Activated CD4-positive, alpha-beta T cell treated with anti-CD3 and anti-CD28 coated beads for 24 hours (primary cell): ENCODE measurements at places on chromosomes 5 and 9.

GRCh38 chr5:143154510-143155370 lies 248.7 kb downstream of the NR3C1 start:
- DNase-seq, result no peak

- DNase-seq, result no peak
Observed at GRCh38 chr9:4137234-4137633, 162.6 kb downstream of the GLIS3 start.

DNA sequence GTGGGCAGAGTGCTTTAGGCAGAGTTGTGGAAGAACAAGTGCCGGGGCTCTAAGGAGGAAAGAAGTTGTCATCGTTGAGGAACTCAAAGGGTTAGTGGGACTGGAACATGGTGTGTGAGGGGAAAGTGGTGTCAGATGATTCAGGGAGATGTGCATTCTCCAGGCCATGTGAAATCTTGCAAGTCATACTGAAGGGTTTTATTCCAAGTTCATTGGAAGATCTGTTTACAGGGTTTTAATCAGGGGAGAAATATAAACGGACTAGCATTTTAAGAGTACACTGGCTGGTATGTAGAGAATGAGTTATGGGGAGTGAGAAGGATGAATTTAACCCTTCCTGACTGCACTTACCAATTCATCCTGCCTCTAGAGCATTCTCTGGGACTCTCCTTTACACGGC lies 49.3 kb downstream of the NR2F1 start:
- DNase-seq, result no peak

DNA sequence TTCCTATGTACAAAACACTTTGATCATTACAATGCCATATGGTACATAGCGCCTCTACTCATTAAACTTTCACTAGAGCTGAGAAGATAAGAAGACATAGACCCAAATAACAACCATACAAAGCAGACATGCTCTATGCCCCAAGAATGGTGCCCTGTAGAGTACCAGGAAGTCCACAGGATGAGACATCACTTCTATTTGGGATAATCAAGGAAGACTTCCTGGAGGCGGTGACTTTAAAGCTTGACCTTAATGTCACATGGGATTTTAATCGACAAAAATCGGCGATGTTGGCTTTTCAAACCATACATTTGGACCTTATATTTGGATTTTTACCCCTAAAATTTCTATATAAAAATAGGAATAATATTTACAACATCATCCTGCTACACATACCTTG lies 224.3 kb upstream of the MAP3K1 start:
- no peak for DNase-seq

DNA sequence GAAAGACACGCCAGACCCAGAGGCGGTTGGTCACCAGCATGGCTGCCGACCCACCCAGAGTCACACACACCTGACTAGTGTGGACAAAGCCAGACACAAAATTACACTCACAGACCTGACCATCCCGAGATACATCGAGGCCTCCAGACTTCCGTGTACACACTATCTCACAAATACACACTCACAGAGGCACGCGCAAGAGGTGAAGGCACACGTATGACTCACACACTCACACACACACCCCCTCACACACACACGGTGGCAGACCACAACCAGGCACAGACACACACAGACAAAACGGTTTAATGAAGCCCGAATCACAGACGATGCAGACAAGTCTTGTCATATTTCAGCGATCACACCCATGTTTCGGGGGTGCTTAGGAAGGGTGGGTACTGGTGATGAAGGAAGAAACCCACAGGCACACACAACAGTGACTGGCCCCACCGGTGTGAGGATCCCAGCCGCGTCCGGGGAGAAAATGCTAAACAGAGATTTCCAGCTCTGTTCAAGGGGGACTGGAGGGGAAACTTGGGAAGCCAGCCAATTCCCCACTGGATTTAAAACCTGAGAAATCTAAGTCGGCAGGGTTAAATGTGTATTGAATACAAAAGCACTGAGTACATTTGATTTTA lies 51.3 kb downstream of the CRB2 start:
- DNase-seq, result no peak

DNA sequence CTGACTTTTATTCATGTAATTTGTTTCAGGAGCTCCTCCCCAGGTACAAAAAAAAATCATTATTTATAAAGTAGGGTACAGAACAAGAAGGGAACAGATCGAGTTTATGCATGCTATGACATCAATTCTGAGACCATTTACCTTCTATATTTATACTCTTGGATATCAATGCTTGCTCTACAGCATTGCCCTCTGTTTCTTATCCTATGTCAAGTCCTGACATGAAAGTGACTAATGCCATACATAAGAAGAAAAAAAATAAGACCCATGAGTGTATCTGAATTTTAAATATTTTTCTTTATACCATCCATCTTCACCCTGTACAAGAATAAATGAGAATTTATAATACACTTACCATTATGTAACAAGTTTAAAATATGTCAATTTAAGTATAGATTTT lies 2016.3 kb upstream of the CDH9 start:
- DNase-seq, result no peak

DNA sequence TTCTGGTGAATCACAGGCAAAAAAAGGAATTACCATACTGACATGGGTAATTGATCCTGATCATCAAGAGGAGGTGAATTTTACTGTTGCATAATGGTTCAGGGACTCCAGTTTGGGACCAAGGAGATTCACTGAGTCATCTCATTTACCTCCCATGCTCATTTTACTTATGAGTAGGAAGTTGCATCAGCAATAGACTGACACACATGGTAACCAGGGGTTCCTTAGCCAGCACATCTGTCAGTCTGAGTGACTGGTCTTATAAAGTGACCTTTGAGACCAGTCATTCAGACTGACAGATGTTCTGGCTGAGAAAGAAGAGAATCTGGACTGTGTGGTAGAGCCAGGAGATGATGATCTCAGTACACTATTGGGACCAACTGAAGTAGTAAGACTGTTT lies 384.6 kb upstream of the CD180 start:
- no peak for DNase-seq

- no peak for DNase-seq
Observed at GRCh38 chr9:1536522-1537170, 478.5 kb upstream of the SMARCA2 start.

DNA sequence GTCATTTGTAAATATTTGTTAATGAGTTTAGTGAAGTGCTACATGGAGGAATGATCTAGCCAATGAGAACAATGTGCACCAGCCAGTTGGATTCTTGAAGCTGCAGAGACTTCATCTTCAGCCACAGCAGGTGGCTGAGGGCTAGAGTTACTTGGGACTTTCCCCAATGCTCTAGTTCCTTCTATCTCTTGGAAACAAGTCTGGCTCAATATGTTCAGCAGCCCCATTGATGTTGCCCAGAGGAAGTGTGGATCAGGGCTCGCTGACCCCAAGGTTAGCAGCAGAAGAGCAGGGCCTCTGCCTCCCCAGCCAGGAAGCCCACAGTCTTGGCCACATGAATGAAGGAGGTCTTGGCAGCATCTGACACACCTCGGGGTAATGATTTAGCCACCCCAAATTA lies 117.5 kb downstream of the SLC1A3 start:
- no peak for DNase-seq

- no peak for DNase-seq
Observed at GRCh38 chr5:55030220-55030619, 6.2 kb downstream of the GZMK start.

DNA sequence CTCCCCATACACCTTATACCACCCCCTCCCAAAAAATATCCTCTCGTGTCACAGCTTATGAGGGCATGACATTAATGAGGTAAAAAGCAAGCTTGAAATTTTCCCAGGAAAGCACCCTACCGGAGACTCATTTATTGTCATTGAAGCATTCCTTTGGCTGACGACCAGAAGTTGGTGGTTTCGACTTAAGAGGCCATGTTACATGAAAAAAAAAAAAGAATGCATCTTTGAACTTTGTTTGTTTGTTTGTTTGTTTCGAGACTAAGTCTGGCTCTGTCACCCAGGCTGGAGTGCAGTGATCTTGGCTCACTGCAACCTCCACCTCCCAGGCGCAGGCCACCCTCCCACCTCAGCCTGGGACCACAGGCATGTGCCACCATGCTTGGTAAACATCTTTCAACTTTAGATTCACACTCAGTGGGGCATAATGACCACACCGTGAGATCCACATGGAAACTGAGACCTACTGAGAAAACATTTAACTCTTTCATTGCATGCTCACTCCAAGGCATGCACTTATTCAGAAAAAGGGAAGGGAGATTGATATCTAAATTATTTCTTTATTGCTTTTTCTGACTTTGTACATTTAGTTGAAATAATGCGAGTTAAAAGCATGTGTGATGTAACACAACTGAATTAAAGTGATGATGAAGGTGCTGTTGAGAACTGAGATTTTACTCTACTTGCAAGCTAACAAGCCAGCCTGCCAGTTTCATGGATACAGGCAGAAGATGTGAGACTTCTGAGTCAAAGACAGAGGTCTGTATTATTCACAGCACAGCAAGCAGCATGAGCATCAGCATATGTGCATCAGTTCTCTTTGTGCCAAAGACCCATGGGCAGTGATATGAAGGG lies 5.1 kb upstream of the RAB14 start:
- DNase-seq, result no peak

GRCh38 chr5:146751781-146752401 lies 126.7 kb downstream of the PPP2R2B start:
- no peak for DNase-seq

DNA sequence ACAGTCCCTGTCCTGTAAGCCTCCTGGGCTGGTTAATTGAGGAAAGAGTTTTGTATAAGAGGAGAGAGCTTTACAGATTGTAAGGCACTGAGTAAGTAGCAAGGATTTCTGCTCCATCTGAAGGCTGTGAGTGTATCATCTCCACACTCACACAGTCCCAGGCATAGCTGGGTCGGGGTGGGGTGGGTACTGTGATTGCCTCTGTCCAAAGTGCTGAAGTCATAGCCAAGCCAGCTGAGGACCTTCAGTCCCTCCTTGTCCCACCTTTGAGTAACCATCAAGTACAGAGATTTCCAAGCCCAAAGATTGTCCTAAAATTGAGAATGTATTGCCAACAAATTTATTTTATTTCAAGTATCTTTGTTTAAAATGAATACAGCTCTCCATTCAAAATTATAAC lies 5.5 kb upstream of the DNAJB5 start:
- no peak for DNase-seq

- DNase-seq, result no peak
Observed at GRCh38 chr5:1657161-1657741, 133.5 kb upstream of the LPCAT1 start.

DNA sequence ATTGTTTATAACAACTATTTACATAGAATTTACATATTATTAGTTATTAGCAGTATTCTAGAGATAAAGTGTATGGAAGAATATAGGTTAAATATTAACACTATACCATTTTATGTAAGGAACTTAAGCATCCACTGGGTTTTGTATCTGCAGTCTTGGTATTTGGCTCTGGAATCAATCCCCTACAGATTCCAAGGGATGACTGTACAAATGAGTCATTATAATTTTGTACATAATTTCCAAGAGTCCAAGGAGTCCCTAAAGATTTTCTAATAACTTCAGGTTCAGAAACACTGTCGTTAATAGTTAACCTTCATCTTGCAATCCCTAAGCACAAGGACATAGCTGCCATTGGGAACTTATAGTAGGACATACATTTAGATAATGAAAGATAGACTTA lies 254.8 kb upstream of the PDE4D start:
- DNase-seq, result no peak

DNA sequence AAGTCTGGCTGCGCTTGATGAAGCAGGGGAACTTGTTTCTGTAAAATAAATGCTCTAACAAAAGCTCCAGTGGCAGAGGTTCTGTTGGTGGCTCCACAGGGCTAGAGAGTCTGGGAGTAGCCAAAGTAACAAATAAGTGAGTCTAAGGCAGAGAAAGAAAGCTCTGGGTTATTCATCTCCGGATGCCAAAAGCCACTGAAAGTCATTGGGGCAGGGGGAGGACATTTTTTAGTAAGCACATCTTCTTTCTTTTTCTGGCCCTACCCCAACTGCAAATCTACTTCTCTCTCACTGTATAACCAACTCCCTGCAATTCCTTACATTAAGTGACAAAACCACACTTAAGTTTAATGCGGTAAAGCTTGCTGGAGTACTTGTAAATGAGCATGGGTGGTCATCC lies 141.6 kb downstream of the INSYN2B start:
- DNase-seq, result no peak

DNA sequence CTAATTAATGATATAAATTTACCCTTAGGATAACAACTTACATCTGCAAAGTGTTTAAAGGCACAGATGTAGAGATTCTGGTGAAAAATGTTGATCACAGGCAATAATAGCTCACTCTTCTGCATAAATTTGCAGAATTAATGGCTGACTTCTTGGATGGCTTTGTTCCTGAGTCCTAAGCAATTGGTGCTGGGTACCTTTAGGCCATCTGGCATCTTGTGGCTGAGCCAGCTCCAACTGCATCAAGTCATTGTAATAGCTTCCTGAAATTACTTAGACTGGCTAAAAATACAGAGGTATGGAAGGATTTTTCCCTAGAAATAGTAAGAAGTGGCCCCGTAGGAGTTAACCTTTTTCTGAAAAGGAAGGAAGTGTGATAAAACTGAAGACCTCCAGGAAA lies 118.3 kb upstream of the MINAR2 start:
- DNase-seq, result no peak
